A549 (cell line): ENCODE measurements at places on chromosomes 13 and 19. TPM values are rescaled to one million over a fixed set of nuclear protein-coding genes. Genes with fewer than 3 reads are reported as not detected.

- no peak for DNase-seq
These were observed at the start of gene PCDH17 for GRCh38 chr13:57631596-57632275. Gene PCDH17, plus strand, starts transcription at chr13:57631744. Its CDS starts 803 bp downstream, at chr13:57632547.

- no peak for DNase-seq
These were observed 756.5 kb downstream of the SLITRK1 start for GRCh38 chr13:83125791-83126190.

GRCh38 chr13:110409581-110409992 lies 102.5 kb downstream of the COL4A2 start:
- DNase-seq = no peak

Gene CGB1
- polyA plus RNA-seq = 0.13 TPM in 1 of 3 replicates, not detected in the others

Gene NLRP5
- polyA plus RNA-seq = not detected in 3 replicates
